Iris pigment epithelial cell (primary cell): ENCODE measurements at places on chromosomes 4 and X.

DNA sequence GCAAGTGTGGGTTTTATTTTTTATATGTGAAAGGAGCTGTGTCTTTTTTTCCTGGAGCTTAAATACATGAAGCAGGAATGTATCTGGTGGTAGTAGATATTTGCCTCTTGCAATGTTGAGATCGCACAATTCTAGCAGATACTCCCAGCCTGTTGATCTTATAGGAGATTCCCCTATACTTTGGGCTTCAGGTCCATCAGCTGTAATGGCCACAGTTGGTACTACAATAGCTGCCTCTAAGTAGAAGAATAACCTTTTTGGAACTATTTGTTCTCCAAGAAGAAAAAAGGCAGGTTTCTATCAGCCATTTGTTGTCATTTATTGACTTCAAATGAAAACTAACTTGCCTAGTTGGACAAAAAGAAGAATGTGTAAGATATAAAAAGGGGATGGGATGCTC is 37.7 kb downstream of the LIMCH1 start:
- DNase-seq, result no peak

GRCh38 chr4:105588252-105588651 is 35.8 kb downstream of the ARHGEF38 start:
- DNase-seq, result no peak

- no peak for DNase-seq
Observed at GRCh38 chr4:147332091-147332490, 148.8 kb upstream of the EDNRA start.

GRCh38 chr4:38209654-38210053 is 249.5 kb downstream of the PTTG2 start:
- no peak for DNase-seq

- no peak for DNase-seq
Observed at GRCh38 chr4:119865389-119865788, 201.3 kb downstream of the MAD2L1 start.
